ENCODE measurements at places on chromosomes 16 and 17.

DNA sequence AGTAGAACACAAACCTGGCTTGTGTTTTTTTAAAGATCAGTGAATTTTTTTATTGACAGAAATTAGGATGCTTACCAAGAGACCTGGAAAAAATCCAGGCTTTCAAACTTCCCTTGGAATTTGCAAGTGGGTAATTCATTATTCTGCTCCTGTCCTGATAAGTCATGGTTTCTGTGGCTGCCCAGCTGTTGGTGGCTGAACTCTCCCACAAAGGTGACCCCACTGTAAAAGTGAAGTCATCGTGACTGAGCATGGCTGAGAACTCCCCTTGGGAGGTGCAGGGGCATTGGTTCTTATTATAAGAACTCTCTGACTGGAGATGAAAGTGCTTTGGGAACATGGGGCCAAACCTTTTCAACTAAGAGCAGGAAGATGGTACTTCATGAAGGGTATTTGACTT lies 46.6 kb upstream of the TANC2 start:
- no peak overlapping the region for H3K4me3 ChIP-seq
- no peaks in the 10 kb centered on the region for H3K27me3 ChIP-seq
- DNase-seq, result no peak
- no peak overlapping the region for H3K27ac ChIP-seq
- no peaks in the 10 kb centered on the region for H3K4me1 ChIP-seq

DNA sequence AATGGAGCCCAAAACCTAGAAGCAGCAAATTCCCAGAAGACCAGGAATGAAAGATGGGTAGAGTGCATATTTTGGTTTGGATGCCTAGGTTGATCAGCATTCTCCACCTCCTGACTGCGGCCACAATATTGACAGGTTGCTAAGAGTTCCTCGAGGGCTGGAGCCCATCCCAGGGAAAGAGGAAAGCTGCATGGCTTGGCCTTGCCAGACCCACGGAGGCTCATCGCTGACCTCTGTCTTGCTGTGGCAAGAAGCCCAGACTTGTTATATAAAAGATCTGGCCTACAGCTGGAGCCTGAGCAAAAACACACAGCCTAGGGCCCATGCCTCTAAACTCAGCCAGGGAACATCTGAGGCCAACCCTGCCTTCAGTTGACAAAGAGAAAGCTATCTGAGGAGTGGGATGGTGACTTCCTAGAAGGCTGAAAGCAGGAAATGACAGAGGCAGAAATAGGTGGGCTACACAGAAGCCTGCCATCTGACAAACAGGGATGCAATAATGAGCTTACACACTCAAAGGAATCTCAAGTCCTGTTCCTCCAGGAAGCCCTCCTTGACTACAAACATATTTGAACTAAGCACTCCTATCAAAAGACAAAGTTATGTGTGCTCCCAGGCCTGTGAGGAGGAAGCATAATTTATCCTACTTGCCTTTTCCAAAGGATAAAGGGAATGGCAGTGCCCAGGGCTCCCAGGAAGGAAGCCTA lies 22.5 kb upstream of the SLC35B1 start:
- H3K4me1 ChIP-seq, result peaks cover 61% of the 10 kb centered on the region
- H3K36me3 ChIP-seq, result peaks cover 59% of the 10 kb centered on the region
- no peak overlapping the region for H3K27ac ChIP-seq
- H3K27me3 ChIP-seq, result no peaks in the 10 kb centered on the region
- H3K4me3 ChIP-seq, result no peak overlapping the region
- DNase-seq, result no peak

DNA sequence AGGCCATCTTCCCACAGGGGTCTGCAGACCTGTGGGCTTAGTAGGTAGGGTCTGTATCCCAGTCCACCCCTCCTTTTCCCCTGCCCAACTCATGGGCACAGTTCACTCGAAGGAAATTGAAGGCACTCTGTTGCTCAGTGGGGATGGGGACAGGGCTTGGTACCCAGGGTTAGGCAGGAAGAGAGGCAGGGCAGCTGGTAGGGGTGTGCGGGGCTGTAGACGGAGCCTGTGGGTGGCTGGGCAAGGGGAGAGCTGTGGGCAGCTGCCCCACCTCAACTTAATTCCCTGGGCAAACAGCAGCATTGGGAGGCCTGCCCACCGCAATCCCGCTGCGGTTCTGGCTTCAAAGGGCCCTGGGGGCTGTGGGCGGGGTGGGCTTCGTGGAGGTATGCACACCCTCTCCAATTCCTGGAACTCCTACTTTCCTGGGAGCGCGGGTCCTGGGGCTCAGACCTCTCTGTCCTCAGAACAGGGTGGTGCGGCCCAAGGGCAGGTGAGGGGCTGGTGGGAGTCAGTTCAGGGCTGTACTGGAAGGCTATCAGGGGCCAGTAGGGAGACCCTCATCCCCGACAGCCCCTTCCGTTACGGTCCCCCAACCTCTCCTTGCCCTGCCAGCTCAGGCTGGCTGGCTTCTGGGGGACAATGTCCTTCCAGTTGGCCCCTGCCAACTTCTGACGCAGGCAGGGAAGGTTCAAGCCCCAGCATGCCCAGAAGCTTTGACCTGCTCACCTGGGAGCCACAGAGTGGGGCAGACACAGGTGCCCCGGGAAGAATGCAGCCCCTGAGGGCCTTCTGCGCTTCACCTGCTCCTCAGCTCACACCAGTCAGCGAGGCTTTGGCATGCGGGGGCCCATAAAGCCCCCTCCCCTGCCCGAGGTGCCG lies 9.1 kb downstream of the FOXJ1 start:
- H3K4me1 ChIP-seq, result peaks cover 14% of the 10 kb centered on the region
- no peaks in the 10 kb centered on the region for H3K36me3 ChIP-seq
- H3K27me3 ChIP-seq, result no peaks in the 10 kb centered on the region
- DNase-seq, result no peak
- H3K27ac ChIP-seq, result no peak overlapping the region

- no peak overlapping the region for H3K27ac ChIP-seq
- H3K4me1 ChIP-seq, result peaks cover 4% of the 10 kb centered on the region
- H3K27me3 ChIP-seq, result no peaks in the 10 kb centered on the region
- no peak overlapping the region for H3K4me3 ChIP-seq
- no peak for DNase-seq
- no peaks in the 10 kb centered on the region for H3K36me3 ChIP-seq
Measured at GRCh38 chr16:27863377-27863776, 200.1 kb downstream of the GSG1L start.

GRCh38 chr16:75110637-75111513 lies 5.7 kb downstream of the LDHD start:
- H3K4me1 ChIP-seq, result peaks cover 58% of the 10 kb centered on the region
- no peaks in the 10 kb centered on the region for H3K36me3 ChIP-seq
- H3K27ac ChIP-seq, result peak overlapping the region; percentile 56
- DNase-seq, result peak; percentile 79
- no peaks in the 10 kb centered on the region for H3K27me3 ChIP-seq

GRCh38 chr16:11914210-11915113 lies 1.3 kb downstream of the GSPT1 start:
- no peaks in the 10 kb centered on the region for H3K27me3 ChIP-seq
- peaks cover 48% of the 10 kb centered on the region for H3K4me1 ChIP-seq
- peak overlapping the region; percentile 67 for H3K4me3 ChIP-seq

- H3K4me1 ChIP-seq, result peaks cover 55% of the 10 kb centered on the region
- peak overlapping the region; percentile 89 for H3K4me3 ChIP-seq
- no peaks in the 10 kb centered on the region for H3K27me3 ChIP-seq
- no peaks in the 10 kb centered on the region for H3K36me3 ChIP-seq
- H3K27ac ChIP-seq, result peak overlapping the region; percentile 76
- DNase-seq, result peak; percentile 75
Measured at GRCh38 chr17:57988301-57989250, 522 bp upstream of the VEZF1 start.

DNA sequence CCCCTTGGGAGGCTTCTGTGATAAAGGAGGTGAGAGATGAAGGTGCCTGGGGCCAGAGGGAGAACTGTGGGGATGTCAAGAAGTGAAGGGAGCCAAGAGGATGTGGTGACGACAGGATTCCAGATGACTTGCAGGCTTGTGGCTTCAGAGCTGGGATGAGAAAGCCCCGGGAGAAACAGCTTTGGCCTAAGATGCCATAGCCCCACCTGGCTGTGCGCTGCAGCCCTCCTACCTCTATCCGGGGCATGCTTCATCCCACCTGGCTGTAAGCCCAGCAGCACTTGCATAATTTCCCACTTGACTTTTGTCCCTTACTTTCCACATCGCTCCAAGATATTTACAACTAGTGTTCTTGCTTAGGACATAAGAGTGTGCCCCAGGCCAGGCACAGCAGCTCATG lies 29.3 kb downstream of the GINS3 start:
- H3K27me3 ChIP-seq, result no peaks in the 10 kb centered on the region
- H3K27ac ChIP-seq, result no peak overlapping the region
- no peaks in the 10 kb centered on the region for H3K36me3 ChIP-seq
- peaks cover 11% of the 10 kb centered on the region for H3K4me1 ChIP-seq
- DNase-seq, result no peak

DNA sequence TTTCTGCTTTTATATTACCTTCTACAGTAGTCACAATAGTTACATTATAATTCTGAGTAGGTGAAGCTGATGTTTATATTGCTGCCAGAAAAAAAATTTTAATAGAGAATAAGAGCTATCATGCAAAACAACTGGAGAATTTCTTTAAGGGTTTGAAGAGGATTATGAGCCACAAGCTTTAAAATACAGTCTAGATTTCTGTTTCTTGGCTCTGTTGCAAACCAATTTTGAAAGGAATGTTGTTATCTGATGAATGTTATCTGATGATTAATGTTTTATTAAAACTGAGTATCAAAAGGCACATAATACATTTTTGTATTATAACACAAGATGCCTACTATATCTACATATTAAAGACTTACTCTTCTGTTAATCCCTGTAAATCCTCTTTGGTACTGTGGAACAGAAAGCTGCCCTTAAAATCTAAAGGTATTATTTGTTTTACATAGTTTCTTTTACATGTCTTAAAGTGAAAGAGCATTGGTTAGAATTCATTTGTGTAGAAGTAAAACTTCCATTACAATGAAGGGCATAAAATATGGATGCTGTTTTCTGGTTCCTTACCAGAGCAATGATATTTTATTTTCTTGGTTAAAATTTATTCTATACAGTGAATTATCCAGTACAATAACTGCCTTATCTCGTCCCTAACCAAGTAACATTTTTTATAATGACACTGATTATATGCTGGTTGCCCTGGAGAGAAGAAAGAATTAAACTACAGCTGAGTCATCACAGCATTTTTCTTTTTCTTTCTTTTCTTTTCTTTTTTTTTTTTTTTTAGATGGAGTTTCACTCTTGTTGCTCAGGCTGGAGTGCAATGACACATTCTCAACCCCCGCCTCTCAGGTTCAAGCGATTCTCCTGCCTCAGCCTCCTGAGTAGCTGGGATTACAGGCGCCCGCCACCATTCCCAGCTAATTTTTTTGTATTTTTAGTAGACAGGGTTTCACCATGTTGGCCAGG lies 205.7 kb downstream of the TANC2 start:
- H3K36me3 ChIP-seq, result no peaks in the 10 kb centered on the region
- H3K4me1 ChIP-seq, result no peaks in the 10 kb centered on the region
- no peaks in the 10 kb centered on the region for H3K27me3 ChIP-seq
- no peak overlapping the region for H3K4me3 ChIP-seq

- H3K27ac ChIP-seq, result no peak overlapping the region
- H3K4me3 ChIP-seq, result no peak overlapping the region
- H3K4me1 ChIP-seq, result peaks cover 12% of the 10 kb centered on the region
- H3K27me3 ChIP-seq, result no peaks in the 10 kb centered on the region
- H3K36me3 ChIP-seq, result no peaks in the 10 kb centered on the region
Measured at GRCh38 chr17:4511199-4511932, 12.7 kb downstream of the SPNS2 start.

DNA sequence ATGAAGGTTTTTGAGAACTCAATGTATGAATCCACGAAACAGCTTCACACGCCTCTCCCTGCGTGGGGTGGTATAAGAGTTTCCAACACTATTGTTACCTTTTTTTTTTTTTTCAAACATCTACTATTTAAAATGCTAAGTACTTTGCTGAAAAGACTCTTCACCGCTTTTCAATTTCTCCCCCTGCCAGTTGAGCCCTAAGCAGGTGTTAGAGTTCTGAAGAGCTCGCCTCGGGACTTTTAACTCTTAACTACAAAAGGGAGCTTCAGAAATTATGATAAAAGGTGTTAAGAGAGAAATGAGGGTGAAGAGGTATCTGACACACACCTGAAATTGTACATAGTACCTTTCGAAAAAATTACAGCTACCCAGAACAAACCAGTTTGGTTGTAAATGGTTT lies 20.9 kb upstream of the PSMD7 start:
- DNase-seq, result no peak
- no peaks in the 10 kb centered on the region for H3K36me3 ChIP-seq
- no peaks in the 10 kb centered on the region for H3K4me1 ChIP-seq
- H3K27me3 ChIP-seq, result peaks cover 5% of the 10 kb centered on the region

DNA sequence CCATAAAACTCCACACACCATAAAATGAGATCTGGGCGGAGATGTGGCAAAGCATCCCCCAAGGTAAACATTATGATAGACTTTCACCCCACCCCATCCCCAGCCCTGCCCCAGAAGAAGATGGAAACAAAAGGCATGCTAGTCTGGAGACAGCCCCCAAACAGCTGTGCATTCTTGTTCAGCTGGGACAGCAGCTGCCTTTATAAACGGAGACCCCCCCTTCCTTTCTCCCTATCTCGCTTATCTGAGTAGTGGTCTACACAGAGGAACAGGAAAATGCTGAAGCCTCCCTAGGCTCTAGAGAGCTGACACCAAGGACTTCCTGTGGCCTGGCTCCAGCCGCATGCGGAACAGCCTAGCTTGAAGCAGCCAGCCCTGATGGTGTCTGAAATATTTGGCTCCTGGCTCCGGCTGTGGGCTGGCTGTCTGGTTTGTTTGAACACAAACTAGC lies 190.3 kb upstream of the ANKFN1 start:
- no peaks in the 10 kb centered on the region for H3K36me3 ChIP-seq
- H3K27ac ChIP-seq, result no peak overlapping the region
- H3K4me1 ChIP-seq, result no peaks in the 10 kb centered on the region

DNA sequence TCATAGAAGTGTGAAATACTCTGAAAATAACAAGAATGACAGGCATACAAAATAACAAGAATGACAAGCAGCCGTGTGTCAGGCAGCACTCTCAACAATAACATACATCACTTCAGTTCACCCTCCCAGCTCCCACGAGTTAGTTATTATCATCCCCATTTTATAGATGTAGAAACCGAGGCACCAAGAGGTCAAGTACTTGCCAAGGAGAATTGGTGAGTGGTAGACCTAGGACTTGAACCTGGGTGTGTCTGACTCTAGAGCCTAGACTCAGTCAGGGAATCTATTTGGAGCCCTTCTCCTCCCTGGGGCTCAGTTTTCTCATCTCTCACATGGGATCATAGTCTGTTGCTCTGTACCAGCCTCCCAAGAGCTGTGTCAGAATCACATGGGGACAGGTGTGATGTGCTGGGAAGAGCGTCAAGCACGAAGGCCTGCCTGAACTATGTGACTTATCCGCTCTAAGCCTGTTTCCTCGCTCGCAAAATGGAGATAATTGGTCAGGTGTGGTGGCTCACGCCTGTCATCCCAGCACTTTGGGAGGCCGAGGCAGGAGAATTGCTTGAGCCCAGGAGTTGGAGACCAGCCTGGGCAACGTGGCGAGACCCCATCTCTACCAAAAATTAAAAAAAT lies 19.4 kb upstream of the PHOSPHO1 start:
- H3K4me3 ChIP-seq, result no peak overlapping the region
- no peaks in the 10 kb centered on the region for H3K4me1 ChIP-seq
- no peaks in the 10 kb centered on the region for H3K36me3 ChIP-seq
- no peak for DNase-seq
- no peaks in the 10 kb centered on the region for H3K27me3 ChIP-seq
- H3K27ac ChIP-seq, result no peak overlapping the region

Data from CD4-positive, alpha-beta memory T cell (primary cell).